ENCODE measurements at places on chromosomes 5 and 9. TPM values are rescaled to one million over a fixed set of nuclear protein-coding genes. Genes with fewer than 3 reads are reported as not detected.

Gene BASP1
- total RNA-seq: 315 TPM

Gene OLFML2A
- 25.3 TPM for total RNA-seq

Gene CCDC152
- not detected for total RNA-seq

Gene ARL14EPL
- total RNA-seq: not detected

Gene ADAMTS19
- total RNA-seq: not detected

Gene GZMA
- total RNA-seq: not detected

Gene ZNF300
- total RNA-seq: 3.0 TPM

Gene ARID3C
- total RNA-seq: 0.10 TPM

Gene GPR150
- total RNA-seq: 0.08 TPM
